Glutamatergic neuron (in vitro differentiated cells): ENCODE measurements at places on chromosomes 7 and 10.
A peak's percentile ranks its signal among the peaks of the same experiment; 100 is the strongest.

GRCh38 chr10:28137907-28138880 is 139.3 kb upstream of the ODAD2 start:
- H3K27ac ChIP-seq, result no peak overlapping the region
- H3K4me3 ChIP-seq, result no peak overlapping the region
- H3K36me3 ChIP-seq, result peaks cover 12% of the 10 kb centered on the region
- no peaks in the 10 kb centered on the region for H3K4me1 ChIP-seq
- no peaks in the 10 kb centered on the region for H3K27me3 ChIP-seq

GRCh38 chr10:33653584-33654367 is 319.3 kb upstream of the NRP1 start:
- no peak overlapping the region for H3K4me3 ChIP-seq
- H3K27me3 ChIP-seq, result peaks cover 7% of the 10 kb centered on the region
- no peak overlapping the region for H3K27ac ChIP-seq
- no peak for DNase-seq
- H3K36me3 ChIP-seq, result peaks cover 19% of the 10 kb centered on the region
- no peaks in the 10 kb centered on the region for H3K4me1 ChIP-seq

GRCh38 chr10:120209124-120209762 is 247.8 kb upstream of the PLPP4 start:
- peaks cover 6% of the 10 kb centered on the region for H3K36me3 ChIP-seq
- DNase-seq, result no peak
- H3K4me1 ChIP-seq, result peaks cover under 1% of the 10 kb centered on the region
- no peak overlapping the region for H3K4me3 ChIP-seq
- no peak overlapping the region for H3K27ac ChIP-seq
- H3K27me3 ChIP-seq, result peaks cover 3% of the 10 kb centered on the region

DNA sequence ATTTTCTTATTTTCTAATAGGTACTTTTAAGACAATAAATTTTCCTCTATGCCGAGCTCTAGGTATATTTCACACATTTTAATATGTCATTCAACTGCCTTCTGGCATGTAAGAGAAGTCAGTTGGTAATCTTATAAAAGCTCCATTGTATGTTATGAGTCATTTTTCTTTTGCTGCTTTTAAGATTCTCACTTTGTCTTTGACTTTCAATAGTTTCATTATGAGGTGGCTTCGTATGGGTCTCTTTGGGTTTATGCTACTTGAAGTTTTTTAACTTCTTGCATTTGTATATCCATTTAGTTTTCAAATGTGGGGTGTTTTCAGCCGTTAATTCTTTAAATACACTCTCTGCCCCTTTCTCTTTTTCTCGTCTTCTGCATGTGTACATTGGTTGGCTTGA is 80.5 kb downstream of the ABCA13 start:
- no peaks in the 10 kb centered on the region for H3K36me3 ChIP-seq
- no peak for DNase-seq
- no peak overlapping the region for H3K27ac ChIP-seq
- H3K4me3 ChIP-seq, result no peak overlapping the region
- H3K27me3 ChIP-seq, result no peaks in the 10 kb centered on the region
- no peaks in the 10 kb centered on the region for H3K4me1 ChIP-seq

GRCh38 chr7:111168182-111168581 is 77.3 kb downstream of the LRRN3 start:
- H3K4me1 ChIP-seq, result peaks cover 13% of the 10 kb centered on the region
- H3K27ac ChIP-seq, result peak overlapping the region; percentile 31
- H3K36me3 ChIP-seq, result no peaks in the 10 kb centered on the region
- H3K4me3 ChIP-seq, result peak overlapping the region; percentile 28

DNA sequence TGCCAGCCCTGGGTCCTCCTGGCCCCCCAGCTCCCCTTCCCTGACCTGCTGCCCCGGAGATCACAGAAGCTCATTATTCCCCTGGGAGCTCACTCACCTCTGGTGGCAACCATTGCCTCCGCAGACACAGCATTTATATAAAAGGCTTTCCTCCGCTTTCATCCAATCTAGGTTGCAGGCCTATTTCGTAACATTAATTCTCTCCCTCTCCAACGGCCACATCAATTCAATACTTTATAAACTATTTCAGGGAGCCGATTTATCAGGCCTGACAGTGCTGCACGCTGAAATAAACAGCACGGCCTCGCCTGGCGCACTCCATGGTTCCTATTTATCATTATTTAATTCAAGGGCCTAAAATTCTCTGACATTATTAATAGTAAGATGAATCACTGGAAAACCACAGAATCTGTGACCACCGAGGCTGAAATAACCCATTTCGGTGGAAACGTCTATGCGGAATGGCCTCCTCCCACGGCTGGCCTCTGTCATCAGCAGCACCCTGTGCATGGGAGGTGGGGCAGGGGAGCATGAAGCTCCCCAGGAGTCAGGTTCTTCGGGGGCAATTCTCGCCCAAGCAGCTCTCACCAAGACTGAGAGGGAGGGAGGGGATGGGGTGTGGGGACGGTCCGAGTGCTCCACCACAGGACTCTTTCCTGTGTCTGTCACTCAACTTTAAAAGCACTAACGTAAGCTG is 249.3 kb upstream of the PFKP start:
- peaks cover 4% of the 10 kb centered on the region for H3K36me3 ChIP-seq
- peaks cover 8% of the 10 kb centered on the region for H3K4me1 ChIP-seq
- no peak overlapping the region for H3K27ac ChIP-seq
- no peak for DNase-seq
- peaks cover 4% of the 10 kb centered on the region for H3K27me3 ChIP-seq

DNA sequence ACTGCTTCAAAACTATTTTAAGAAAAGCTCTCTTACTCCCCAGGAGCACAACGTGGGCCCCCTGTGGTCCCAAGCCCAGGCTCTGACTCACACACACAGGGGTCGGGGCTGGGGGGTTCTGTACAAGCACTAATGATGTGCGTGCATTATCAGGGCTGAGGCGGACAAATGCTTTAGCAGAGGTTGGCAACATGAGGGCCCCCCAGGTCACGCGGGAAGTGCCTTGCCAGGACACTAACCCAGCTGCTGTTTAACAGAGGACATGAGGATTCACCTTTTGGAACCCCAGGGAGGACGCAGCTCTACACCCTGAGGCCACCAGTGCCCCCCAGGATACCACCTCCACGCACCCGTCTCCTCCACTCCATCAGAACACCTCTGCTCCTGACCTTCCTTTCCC is 342.8 kb downstream of the DNAJB6 start:
- peaks cover 9% of the 10 kb centered on the region for H3K4me1 ChIP-seq
- H3K27me3 ChIP-seq, result peaks cover 18% of the 10 kb centered on the region
- no peak overlapping the region for H3K27ac ChIP-seq
- peaks cover 8% of the 10 kb centered on the region for H3K36me3 ChIP-seq
- H3K4me3 ChIP-seq, result no peak overlapping the region

GRCh38 chr7:43114458-43114780 is 2.0 kb downstream of the HECW1 start:
- DNase-seq, result no peak
- peaks cover 16% of the 10 kb centered on the region for H3K27me3 ChIP-seq
- peak overlapping the region; percentile 94 for H3K27ac ChIP-seq
- no peaks in the 10 kb centered on the region for H3K36me3 ChIP-seq
- H3K4me1 ChIP-seq, result peaks cover 30% of the 10 kb centered on the region

DNA sequence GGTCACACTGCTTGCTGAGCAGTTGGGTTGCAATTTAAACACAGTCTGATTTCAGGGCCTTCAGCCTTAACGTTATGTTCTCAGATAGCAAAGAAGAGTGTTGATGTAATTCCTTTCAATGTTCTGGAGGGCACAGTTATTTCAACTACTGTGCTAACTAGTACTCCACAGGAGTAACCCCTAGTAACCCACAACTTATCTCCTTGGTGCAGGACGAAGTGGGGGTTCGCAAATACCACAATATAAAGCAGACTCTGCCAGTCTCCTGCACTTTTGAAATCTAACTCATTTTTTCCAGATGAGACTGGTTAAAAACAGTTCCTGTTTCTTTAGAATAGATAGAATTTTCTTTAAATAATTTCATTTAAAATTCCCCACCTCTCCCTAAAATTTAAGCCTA is 47.1 kb upstream of the NCAPG2 start:
- no peak for DNase-seq
- H3K4me1 ChIP-seq, result no peaks in the 10 kb centered on the region
- H3K36me3 ChIP-seq, result peaks cover 4% of the 10 kb centered on the region
- H3K4me3 ChIP-seq, result no peak overlapping the region
- H3K27me3 ChIP-seq, result no peaks in the 10 kb centered on the region

- H3K4me3 ChIP-seq, result no peak overlapping the region
- no peak overlapping the region for H3K27ac ChIP-seq
- H3K27me3 ChIP-seq, result no peaks in the 10 kb centered on the region
- H3K4me1 ChIP-seq, result peaks cover 10% of the 10 kb centered on the region
These were observed 217.2 kb upstream of the HDAC9 start for GRCh38 chr7:18278316-18278715.

DNA sequence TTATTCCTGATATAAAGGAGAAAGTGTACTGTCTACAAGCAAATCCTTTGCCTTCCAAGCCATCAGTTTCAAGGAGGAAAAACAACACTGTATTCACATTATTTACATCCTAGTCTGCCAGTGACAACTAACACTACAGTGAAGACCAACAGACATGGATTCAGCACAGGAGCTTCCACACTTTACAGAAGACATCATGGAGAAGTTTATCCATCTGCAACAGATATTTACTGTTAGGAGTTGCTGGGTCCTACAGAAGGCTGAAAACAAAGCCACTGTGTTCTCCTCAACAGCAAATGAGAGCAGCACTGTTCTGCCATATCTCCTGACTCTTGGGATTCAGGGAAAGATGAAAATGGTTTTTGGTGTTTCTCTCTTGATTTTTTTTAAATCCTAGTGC is 31.9 kb downstream of the NAPEPLD start:
- H3K27me3 ChIP-seq, result peaks cover 2% of the 10 kb centered on the region
- H3K4me1 ChIP-seq, result peaks cover 2% of the 10 kb centered on the region
- H3K4me3 ChIP-seq, result no peak overlapping the region
- DNase-seq, result no peak
- H3K36me3 ChIP-seq, result no peaks in the 10 kb centered on the region
- no peak overlapping the region for H3K27ac ChIP-seq

DNA sequence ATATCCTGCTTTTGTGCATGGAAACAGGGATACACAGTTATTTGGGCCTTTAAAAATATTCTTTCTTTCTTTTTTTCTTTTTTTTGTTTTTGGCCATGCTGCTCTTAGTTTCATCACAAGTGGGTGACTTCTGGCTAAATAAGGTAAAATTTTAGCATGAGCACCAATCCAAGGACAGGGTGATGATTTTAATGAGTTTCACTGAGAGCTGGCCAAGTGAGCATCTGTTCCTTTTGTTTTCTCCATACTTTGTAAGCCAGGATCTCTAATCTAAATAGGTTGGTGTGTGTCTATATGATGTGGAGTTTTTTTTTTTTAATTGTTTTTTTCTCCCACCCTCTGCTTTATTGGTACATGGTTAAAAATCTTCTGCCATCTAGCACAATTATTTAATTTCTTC is 106.8 kb downstream of the POLL start:
- H3K4me1 ChIP-seq, result peaks cover 19% of the 10 kb centered on the region
- H3K27me3 ChIP-seq, result no peaks in the 10 kb centered on the region
- no peak for DNase-seq
- no peak overlapping the region for H3K4me3 ChIP-seq

GRCh38 chr7:70116867-70117266 is 518.6 kb downstream of the AUTS2 start:
- H3K4me1 ChIP-seq, result peaks cover 5% of the 10 kb centered on the region
- no peaks in the 10 kb centered on the region for H3K27me3 ChIP-seq
- DNase-seq, result no peak

- H3K4me3 ChIP-seq, result no peak overlapping the region
- no peaks in the 10 kb centered on the region for H3K27me3 ChIP-seq
- peaks cover 19% of the 10 kb centered on the region for H3K4me1 ChIP-seq
These were observed 20.2 kb upstream of the RPA3 start for GRCh38 chr7:7738622-7739021.

DNA sequence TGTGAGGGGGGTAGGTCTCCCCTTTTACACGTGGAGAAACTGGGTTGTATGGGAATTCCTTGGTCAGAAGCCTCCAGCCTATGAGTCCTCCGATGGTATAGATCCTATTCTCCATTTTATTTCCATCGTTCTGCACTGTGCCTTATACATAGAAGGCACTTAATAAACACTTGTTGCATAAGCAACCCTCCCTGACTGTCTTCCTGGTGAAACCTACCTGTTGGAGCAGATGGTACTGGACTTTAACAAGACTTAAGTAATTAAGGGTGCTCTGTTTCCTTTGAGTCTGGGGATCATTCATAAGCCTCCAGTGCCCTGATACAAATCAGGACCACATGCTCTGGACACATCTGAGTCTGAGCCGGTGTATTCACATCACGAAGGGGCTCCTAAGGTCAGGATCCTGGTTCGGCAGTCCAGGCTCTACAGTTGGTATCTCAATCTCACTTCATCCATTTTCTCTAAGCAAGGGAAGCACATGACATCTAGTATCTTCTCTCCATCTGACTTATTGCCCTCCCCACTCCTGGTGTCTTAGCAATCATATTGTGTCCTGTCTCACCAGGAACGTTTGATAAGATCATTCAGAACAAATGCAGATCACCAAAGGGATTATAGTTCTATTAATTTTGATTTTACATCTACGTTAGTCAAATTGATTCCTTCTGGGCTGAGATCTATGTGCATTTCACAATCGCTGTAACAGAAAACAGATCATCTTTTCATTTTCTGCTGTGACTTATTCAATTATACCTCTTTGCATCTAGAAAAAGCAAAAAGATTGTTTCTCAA is 22.8 kb upstream of the EZH2 start:
- no peaks in the 10 kb centered on the region for H3K36me3 ChIP-seq
- peaks cover 3% of the 10 kb centered on the region for H3K27me3 ChIP-seq

- H3K27me3 ChIP-seq, result peaks cover 6% of the 10 kb centered on the region
- no peak overlapping the region for H3K27ac ChIP-seq
- no peaks in the 10 kb centered on the region for H3K36me3 ChIP-seq
These were observed 47.3 kb downstream of the YKT6 start for GRCh38 chr7:44247868-44248651.

DNA sequence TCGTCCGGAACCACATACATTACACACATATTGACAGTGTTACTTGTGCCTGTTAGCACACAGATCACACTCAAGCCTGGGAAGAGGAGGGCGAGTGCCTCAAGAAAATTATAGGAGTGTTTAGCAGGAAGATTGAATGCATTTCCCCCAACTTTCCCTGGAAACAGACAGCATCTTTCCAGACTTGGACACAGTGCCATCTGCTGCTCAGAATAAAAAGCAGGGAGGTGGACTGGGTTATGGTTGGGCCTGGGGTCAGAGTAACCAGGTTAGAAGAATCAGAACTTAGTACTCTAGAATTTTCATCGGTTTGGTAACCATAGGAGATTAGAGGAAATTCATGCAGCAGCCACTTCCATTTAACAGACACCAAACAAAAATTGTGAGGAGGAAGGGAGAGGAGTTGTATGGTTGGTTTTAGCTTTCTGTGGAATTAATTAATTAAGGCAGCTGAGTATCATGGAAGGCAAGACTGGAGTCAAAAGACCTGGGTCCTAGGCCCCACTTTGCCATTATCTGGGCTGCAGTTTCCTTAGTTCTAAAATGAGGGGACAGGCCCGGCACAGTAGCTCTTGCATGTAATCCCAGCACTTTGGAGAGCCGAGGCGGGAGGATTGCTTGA is 43.4 kb upstream of the OPTN start:
- no peak overlapping the region for H3K4me3 ChIP-seq
- H3K27me3 ChIP-seq, result peaks cover 2% of the 10 kb centered on the region
- H3K36me3 ChIP-seq, result no peaks in the 10 kb centered on the region
- DNase-seq, result peak; percentile 26
- H3K27ac ChIP-seq, result no peak overlapping the region
